BE2C (cell line): ENCODE measurements at places on chromosomes 6 and 20.

- DNase-seq: no peak
Measured at GRCh38 chr6:135901774-135902524, 50.4 kb downstream of the PDE7B start.

DNA sequence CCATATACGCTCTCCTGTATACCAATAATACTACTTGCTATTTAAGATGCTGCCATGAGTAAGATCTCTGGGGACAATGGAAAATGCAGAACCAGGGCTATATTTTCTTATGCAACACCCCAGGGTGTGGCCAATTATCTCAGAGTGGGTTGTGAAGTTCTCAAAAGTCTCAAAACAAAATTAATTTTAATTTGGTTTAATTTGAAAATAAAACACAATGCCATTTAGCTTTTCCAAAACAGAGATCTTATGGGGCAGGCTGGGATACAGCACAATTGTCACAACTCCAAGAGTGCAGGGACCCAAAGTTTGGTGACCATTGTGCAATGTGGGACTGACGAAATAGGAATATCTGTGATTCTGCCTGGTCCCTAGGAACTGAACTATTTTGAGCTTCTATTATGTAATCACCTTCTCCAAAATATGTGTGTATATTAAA, 43.1 kb downstream of the MBOAT1 start:
- DNase-seq: no peak

DNA sequence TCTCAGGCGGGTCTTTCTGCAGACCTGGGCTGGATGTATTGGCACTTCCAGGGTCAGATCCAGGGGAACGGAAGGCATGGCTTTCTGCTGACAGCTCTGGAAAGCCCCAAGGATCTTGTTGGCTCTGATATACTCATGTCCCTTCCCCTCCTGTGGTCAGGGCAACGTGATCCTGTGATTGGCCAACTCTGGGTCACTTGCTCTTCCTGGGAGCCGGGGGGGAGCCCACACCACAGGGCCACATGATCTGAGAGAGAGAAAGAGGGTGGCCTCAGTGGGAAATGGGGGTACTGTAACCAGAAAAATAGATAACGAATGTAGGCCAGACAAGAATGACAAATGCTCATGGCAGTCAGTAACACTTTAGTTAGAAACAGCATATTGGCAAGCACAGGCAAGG, 223.0 kb downstream of the NFATC2 start:
- no peak for DNase-seq

GRCh38 chr20:33803921-33804337, 7.2 kb upstream of the CHMP4B start:
- DNase-seq: no peak

- DNase-seq: no peak
Measured at GRCh38 chr20:58868795-58869194, 16.3 kb downstream of the GNAS start.

- no peak for DNase-seq
Measured at GRCh38 chr6:168091381-168092264, 12.6 kb upstream of the FRMD1 start.

DNA sequence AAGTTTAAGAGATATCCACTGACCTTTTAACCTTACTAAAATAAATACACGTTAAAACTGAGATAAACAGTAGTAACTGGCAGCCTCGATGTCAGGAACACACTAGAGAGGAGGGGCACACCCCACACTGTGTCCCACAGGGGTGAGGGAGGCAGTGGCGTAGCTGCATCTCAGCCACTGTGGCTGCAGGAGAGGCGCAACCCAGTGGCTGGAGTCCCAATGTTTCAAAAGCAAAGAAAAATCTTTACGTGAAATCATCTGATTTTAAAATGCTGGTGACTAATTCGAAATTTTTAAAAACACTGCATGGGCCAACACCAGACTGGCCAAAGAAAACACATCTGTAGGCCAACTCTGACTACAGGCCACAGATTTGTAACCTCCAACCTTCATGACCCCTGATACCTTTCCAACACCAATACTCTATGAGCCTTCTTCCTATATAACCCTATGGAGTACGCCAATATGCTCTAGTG, 54.7 kb downstream of the TRAM2 start:
- DNase-seq: no peak

GRCh38 chr6:97909380-97909779, 626.4 kb upstream of the MMS22L start:
- no peak for DNase-seq

GRCh38 chr6:116022841-116023445, 37.7 kb downstream of the FRK start:
- no peak for DNase-seq

DNA sequence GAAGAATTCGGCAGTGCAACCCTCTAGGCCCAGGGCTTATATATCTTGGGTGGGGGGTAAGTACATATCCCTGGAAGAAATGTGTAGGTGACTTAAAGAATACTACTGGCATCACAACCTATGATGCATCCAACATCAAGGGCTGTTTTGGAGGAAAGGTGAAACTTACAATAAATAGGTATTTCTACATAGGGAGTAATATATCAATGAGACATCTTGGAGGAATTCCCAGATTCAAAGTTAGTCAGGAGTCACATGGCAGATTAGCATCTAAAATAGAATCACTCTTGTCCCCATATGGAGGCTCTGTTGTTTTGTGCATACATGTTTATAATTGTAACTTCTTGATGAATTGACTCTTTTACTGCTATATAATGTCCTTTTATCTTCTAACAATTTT, 375.5 kb downstream of the PAX1 start:
- DNase-seq: no peak

DNA sequence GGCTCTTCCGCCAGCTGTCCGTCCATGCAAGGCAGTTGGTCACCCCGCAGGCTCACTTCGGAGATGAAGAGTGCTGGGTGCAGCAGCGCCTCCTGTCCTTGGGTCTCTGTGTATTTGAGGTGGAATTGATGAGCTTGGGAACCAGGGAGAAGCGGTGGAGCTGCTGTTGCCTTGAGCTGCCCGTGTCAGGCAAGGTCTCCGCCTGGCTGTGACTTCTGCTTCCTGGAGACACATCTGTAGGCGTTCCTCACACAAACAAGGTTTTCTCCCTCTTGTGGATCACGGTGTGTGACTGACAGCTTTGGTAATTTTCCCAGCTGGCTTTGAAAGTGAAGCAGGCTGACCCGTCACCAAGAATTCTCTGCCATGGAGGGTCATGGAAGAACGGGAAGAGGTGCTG, 2.5 kb upstream of the SLC17A9 start:
- DNase-seq: no peak

GRCh38 chr6:43105538-43106222, 29.6 kb downstream of the PTK7 start:
- peak; percentile 24 for DNase-seq

DNA sequence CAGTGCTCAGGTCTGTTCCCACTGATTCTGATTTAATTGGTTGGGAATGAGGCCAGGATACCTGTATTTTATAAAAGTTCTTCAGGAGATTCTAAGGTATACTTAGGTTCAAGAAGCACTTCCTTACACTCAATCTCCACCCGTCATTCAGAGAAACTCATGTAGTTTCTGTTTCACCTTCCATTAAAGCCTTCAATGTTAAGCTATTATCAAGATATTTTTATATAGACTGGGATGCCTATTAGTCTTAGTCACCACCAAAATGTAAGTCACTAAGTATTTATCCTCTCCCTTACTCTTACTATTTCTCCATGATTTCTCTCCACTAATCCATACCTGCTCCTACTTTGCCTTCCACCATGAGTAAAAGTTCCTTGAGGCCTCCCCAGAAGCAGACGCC, 38.1 kb upstream of the GCLC start:
- DNase-seq: no peak

DNA sequence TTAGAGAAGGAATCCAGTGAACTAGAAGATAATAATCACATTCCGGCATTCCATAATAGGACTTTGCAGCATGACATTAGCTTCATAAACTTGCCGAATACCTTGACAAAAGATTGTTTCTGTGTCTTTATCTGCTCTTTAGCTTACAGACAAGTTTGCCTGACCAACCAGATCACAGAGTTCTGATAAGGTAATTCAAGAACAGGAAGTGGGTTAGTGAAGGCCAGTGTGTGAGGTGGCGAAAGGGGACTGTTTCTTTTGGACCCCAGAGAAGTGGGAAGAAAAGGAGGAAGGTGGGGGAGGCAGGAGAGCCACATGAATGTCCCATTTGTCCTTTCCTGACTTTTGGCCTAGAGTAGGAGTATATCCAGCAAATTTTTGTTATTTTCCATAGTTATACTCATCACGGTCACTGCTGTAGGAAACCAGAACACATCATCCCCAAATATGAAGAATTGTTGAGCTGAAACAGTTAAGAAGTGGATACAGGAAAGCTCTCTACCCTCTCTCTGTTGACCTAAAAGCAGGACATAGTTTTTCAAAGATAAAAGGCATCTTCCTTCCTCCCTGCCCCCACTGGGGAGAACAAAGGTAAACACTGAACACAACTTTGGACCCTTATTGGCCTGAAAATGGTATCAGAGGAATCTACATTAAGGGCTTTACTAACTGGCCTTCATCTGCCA, 72.4 kb upstream of the TNFAIP3 start:
- no peak for DNase-seq

DNA sequence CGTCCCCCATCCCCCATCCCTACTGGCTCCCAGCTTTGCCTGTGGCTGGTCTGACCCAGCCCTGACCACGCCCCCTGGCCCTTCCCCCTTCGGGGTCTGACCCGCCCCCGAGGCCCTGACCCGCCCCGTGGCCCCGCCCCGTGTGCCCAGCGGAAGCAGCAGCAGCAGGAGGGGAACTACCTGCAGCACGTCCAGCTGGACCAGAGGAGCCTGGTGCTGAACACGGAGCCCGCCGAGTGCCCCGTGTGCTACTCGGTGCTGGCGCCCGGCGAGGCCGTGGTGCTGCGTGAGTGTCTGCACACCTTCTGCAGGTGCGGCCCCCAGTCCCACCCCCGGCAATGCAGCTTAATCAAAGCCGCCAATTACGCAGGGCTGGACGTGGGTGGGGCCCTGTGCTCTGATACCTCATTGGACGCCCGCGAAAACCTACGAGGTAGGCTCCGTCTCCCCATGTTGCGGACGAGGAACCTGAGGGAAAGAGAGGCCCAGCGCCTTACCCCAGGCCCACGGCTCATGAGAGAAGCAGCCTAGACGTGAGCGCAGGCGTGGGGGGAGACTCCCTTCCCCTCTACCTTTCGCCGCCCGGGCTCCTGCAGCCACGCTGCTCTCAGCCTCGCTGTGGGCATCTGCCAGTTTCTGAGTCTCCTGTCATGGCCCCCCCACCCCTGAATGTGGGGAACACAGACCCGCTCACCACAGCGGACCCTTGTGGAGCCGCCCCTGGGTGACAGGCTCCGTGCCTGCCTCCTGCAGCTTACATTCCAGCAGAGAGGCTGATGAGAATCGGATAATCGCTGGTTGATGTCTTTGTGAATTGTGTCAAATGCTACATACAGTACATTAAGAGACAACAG, 12.8 kb downstream of the RBCK1 start:
- peak; percentile 35 for DNase-seq

GRCh38 chr20:1166948-1167720, 17.6 kb downstream of the TMEM74B start:
- DNase-seq: no peak

DNA sequence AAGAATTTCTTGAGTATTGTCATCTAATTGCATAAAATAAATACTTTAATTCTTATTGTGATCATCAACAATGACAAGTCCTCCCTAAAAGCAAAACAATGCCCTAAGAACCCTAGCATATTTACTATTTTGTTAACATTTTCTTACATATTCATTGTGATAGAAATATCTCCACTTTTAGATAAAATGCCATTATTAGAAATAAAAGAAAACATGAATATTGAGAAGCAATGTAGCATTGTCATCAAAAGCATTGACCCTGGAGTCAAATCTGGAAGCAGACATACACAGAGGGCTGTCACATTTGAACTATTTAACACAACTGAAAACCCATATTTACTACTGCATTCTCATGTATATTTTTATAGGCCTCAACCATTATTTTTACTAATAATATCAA, 257.7 kb downstream of the SYNE1 start:
- DNase-seq: no peak

DNA sequence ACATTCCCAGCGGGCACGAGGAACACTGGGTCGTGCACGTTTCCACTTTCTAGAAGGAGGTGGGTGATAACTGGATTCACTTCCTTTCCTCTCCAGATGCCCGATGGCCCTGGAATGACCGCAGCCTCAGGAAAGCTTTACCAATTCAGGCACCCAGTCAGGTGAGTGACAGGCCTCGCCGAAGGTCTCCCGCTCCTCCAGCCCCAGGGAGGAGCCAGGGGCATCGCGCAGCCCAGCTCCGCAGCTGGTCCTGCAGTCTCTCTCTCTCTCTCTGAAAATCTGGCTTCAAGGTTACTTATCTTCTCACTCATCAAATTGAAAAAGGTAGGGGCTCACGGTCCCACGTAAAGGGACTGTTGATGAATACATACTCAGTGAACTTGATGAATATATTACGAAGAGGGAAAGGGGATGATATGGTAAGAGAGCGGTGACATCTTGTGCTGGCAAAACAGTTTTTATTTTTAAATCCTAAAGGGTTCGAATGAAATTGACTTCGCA, 891 bp downstream of the RIPPLY2 start:
- peak; percentile 61 for DNase-seq

- no peak for DNase-seq
Measured at GRCh38 chr20:51338692-51339440, 203.7 kb downstream of the NFATC2 start.

DNA sequence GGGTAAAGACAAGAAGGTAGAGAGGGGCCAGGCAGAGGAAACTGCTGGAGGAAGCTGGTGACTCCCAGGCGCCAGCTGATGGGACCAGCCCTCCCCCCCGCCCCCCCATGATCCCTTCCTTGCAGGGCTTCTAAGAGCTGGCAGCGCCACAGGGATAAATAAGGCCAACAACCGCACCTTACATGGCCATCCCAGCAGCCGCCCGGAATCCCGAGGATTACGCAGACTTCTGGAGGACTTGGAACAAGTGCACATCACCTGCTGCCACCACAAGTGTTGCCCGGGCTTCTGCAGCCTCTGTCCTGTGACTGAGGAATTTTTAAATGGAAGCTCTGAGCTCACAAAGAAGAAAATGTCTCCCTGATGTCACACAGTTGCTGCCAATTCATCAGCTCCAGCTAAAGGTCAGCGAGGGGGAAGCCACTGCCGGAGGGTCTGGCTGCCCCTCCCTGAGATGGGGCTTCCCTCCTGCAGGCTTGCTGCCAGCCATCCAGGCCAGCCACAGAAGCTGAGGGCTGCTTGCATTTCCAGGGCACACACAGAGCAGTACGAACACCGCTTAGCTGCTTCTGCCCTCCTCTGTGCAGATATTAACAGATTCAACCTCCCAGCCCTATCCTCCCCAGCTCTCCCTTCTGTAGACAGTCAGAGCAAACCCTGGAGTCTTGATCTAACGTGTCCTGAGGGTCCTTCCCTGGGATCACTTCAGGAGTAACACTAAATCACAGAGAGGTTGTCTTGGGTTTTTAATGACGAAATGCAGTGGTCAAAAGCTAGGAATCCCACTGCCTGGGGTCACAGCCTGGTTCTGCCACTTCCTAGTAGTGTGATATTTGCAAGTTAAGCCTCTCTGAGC, 38.6 kb upstream of the PIM1 start:
- DNase-seq: peak; percentile 72
